Adipocyte (in vitro differentiated cells): ENCODE measurements at places on chromosomes 11 and 22.

- DNase-seq = no peak
Observed at GRCh38 chr22:20656902-20657836, 116.7 kb upstream of the SERPIND1 start.

DNA sequence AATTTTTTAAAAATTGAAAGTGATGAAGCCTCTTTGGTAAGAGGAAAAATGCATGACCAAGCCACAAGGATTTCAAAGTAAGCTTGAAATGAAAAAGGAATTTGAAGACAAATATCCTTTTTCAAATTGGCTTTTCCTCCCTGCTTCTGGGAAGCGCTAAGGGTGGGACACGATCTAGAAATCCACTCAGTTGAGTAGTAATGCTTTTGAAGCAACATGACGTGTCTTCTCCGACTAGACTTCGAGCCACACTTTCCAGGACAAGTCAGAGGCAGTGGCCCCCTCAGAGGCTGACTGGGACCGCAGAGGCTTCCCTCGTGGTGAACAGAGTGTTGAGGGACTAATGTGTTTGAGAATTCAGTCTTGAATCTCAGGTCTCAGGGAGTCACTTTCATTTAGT, 39.8 kb downstream of the KREMEN1 start:
- DNase-seq = no peak

GRCh38 chr11:133163463-133164419, 368.6 kb downstream of the OPCML start:
- DNase-seq = peak; percentile 64

GRCh38 chr11:82673631-82674030, 60.0 kb downstream of the FAM181B start:
- no peak for DNase-seq

DNA sequence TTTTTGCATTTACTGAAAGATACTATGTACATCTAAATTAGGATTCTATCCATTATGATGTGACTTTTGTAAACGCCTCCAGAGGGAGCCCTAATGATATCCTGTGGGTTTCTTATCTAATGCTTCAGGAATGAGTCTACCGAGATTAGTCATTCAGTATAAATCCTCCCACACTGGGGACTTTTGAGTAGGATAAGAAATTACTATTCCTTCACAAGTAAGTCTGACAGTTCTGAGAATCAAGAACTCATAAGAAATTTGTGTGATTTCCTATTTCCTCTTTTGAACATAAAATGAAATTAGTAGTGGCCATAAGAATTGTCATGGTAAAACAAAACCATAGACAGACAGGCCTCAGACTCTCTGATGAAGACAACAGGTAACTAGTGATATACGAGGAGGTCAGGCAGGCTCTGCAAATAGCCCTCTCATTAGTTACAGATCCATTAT, 10.0 kb upstream of the OR5M1 start:
- peak; percentile 35 for DNase-seq

DNA sequence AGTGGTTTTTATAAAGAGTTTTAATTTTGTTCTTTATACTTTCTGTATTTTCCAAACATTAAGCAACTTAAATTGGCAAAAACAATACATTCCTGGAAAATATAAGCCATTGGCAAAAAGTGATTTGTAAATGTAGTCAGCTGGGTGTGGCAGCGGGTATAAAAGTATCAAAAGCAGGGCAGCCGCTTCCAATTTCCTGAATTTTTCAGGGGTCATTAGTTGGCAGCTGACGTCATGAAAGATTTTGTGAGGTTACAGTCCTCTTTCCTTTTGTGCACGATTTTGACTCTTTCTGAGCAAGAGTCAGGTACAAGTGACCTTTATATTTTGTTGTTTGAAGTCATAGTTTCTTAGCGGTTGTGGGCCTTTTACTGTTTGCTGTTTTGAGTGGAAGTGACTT, at the start of gene OOSP3:
OOSP3 (plus strand) TSS at position 208 of the 400 bp plus-strand sequence; CDS start at position 235, 27 bp downstream.
- DNase-seq = no peak

DNA sequence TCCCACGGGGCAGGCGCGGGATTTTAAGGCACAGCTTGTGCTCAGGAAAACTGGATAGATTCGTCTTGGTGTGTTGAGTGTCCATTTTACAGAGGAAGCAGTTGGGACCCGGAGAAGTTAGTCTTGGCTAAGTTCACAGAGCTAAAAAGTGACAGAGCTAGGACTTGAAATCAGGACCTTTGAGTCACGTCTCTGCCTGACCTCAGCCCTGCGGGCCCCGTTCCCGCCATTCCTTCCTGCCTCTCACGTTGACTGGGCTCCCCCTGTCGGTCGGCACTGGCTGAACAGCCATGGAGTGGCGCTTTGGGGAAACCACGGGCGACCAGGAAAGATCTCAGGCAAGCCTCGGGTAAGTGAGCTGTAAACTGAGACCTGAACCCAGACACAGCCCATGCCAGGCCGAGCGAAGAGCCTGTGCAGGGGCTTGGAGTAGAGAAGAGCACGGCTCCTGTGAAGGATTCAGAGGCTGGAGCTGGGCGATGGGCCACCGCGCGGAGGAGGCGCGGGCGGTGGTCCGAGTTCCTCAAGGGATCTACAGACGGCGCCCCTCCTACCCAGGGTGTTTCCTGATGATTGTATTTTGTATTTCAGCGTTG, 54.1 kb downstream of the WNT11 start:
- peak; percentile 21 for DNase-seq

- DNase-seq = no peak
Observed at GRCh38 chr22:23284504-23285033, 104.3 kb downstream of the BCR start.

GRCh38 chr11:75625991-75626888, 42.6 kb downstream of the MAP6 start:
- peak; percentile 74 for DNase-seq

GRCh38 chr22:42933485-42934091, 76.5 kb upstream of the ARFGAP3 start:
- DNase-seq = peak; percentile 95

DNA sequence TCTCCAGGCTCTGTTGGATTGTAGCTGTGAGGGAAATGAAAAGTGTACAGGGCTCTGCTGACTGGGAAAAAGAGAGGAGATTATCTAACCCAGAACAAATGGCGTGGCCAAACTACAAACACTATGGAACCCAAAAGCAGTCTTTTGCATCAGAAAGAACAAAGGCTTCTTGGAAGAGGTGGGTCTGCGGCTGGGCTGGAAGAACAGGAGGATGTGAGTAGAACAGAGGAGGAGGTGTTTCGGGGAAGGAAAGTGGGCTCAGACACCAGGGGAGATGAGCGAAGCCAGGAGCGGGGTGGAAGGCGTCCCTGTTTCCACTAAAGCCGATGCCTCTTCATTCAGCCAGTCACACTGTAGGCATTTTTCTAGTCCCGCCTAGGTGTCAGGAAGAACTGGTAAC, 12.0 kb downstream of the OVOL1 start:
- no peak for DNase-seq

DNA sequence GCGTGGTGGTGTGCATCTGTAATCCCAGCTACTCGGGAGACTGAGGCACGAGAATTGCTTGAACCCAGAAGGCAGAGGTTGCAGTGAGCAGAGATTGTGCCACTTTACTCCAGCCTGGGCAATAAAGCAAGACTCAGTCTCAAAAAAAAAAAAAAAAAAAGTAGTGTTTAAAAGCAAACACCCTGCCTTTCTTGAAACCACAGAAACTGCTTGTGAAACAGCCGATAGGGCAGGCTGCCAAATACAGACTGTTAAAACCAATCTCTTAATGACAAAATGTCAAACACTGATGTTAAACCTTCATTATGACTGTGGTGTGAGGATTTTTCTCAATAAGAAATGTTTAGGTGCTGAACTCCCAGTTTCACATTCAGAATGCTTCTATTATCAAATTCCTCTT, 27.3 kb downstream of the MARK2 start:
- DNase-seq = peak; percentile 58

DNA sequence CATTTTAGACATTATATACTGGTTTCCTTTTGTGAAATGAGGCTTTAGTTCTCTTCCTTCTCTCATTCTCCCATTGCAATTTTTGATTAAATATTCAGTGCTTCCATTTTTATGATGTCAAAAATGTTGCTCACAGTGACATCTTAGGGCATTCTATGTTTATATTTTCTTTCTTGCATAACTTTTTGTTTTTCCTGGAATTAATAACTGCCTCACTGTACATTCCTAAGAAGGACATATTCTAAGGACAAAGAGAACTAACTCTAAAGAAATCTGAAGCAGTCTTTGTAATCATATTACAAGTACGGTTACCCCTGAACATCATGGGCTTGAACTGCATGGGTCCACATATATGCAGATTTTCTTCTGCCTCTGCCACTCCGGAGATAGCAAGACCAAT, 25.8 kb upstream of the P2RY6 start:
- DNase-seq = peak; percentile 58

- DNase-seq = peak; percentile 60
Observed at GRCh38 chr11:72642043-72642883, 32.0 kb downstream of the PDE2A start.

DNA sequence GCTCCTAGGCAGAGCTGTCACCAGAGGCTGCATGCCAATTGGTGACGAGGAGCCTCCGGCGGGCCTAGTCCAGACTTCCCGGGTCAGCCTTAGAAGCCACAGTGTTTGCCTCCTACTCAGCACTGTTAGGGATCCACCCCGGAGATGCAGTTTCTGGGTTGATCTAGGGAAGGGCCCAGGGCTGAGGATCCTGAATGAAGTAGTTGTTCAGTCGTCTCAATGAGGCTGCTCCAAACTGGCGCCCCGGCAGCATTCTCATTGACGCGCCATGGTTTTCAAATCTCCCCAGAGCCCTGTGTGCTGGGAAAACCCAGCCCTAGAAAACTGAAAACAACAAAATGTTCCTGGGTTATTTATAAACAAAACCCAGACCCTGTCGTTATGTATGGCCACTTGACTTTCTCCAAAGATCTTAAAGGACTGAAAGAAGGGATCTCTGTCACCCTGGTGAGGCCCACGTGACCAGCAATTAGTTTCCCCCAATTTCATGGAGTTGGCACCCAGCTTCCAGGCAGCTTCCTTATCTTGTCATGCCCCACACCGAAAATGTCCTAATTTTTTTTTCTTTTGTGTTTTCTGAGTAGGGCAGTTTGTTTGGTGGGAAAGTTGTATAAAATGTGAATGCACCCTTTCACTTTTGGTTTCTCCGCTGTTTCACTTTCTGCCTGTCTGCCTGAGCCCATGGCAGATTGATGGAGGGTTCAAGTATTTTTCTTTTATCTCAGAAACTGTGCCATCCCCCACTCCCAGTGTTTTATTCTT, 2.0 kb upstream of the EHD1 start:
- no peak for DNase-seq

- DNase-seq = no peak
Observed at GRCh38 chr11:61292356-61292755, 2.8 kb downstream of the VWCE start.

- no peak for DNase-seq
Observed at GRCh38 chr11:16775614-16776283, 37.3 kb downstream of the C11orf58 start.

- DNase-seq = no peak
Observed at GRCh38 chr11:75689863-75690609, 21.2 kb upstream of the MAP6 start.

DNA sequence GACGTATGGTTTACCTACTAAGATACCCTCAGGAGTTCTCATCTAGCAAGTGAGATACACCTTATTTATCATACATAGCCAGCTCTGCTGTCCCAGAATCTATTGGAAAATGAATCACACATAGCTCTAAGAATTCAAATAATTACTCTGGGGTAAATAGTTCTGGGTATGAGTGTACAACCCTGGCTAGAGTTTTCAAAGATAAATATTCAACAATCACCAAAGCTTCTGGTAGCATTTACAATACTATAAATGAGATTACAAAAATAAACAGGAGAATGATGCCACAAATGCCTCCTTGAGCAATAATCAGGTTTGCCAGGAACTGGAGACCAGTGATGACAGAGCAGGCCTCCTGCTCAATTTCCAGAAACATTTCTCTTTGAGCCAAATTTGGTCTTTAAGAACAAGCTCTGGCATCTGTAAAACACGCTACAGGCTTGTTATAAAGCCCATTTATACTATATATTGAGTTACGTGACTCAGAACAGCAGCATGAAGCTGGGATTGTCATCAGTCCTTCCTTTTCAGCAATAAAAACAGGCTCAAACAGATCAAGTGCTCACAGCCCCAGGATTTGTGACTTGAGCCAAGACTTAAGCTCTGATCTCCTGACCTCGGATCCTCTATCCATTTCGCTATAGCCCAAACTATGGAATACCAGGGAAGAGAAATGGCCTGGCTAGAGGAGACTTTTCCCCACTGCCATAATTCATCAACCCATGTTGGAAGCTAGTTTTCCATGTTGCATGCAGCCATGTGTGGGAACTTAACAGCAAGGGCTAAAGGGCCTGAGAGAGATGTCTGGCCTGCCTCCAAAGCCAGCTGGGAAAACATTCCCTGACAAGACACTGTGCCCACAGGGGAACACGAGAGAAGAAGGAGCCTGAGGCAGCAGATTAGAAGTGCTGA, 19.7 kb downstream of the RAB30 start:
- DNase-seq = peak; percentile 97

- DNase-seq = no peak
Observed at GRCh38 chr11:41382927-41383326, 76.5 kb downstream of the LRRC4C start.

GRCh38 chr22:46031066-46031465, 54.1 kb upstream of the WNT7B start:
- DNase-seq = no peak

- peak; percentile 55 for DNase-seq
Observed at GRCh38 chr11:132072858-132073211, 702.4 kb downstream of the NTM start.

DNA sequence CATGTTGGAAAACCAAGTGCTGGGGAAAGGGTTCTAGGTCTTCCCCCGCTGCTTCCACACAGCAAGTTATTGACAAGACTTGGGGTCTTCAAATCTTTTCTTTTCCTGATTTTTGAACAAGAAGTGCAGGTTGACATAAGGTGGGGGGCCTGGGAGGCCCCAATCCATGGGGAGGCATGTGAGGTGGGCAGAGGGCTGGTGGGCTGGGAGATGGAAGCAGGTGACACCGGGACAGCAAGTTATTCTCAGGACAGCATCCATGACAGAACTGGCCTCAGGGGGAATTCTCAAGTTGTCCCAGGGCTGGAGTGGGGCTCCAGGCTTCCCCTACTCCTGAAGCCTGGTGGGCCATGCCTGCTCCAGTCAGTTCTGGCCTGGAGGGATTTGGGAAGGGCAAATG, 5.5 kb downstream of the FGF19 start:
- no peak for DNase-seq

GRCh38 chr22:43529934-43530333, 118.1 kb downstream of the MPPED1 start:
- DNase-seq = no peak

DNA sequence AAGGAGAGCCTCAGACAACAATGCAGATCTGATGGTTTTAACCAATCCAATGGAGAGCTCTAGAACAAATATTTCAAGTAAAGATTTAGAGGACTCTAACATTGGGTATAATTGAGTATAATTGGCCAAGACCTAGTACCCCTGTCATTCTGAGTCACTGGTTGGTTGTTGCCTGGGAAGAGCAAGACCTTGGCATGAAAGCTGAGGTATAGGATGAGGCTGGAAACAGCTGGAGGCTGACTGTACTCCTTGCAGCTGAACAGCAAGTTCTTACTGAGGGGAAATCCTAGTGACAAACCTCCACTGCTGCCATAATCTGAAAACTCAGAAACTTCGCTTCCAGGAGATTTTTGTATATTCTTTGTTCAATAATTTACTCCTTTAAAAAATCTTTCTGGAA, 54.3 kb upstream of the MUC15 start:
- peak; percentile 8 for DNase-seq

- no peak for DNase-seq
Observed at GRCh38 chr11:36565031-36565610, 2.7 kb upstream of the RAG1 start.
